ENCODE measurements at places on chromosomes 1 and 21.

DNA sequence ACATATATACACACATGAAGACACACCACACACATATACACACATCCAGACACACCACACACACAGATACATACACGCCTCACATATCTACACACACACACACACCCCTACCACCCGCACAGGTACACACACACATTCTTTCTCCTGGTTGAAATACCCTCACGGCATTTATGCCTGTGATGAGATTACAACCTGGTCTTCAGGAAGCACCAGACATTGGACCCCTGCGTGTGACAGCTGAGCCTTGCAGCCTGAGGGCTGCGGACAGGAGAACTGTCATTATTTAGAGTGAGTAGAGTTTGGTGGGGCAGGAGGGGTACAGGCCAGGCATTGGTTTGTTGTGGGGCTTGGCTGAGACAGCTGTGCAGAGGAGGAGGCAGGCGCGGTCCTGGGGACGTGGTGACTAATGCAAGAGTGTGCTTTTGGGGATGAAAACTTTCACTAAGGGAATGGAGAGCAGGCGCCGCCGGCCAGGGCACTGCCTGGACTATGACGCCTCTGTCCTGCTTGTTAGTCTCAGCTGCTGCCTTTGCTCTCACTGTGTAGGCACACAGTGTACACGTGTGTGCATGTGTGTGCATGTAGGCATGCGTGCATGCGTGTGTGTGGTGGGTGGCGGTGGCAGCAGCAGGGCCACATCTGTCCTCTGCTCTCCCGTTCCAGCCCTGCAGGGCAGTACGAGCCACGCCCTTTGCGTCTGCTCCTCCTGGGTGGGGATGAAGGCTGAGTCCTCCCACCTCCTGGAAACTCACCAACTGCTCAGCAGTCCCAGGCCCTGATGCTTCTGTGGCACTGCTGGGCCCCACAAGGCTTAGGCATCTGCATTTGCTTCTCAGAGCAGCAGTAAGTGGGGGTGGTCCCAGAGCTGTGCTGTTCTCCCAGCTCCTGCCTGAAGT, 57.6 kb downstream of the SPSB1 start:
- peak; percentile 38 for DNase-seq

- DNase-seq = peak; percentile 86
Measured at GRCh38 chr1:109619576-109620400, at the start of the genes AMPD2 and GNAT2. TSS of gene AMPD2 (plus strand) at chr1:109619837. CDS start at chr1:109621176, 1,339 bp downstream. TSS of gene GNAT2 (minus strand) at chr1:109619616. CDS start at chr1:109612870, 6,746 bp downstream.

DNA sequence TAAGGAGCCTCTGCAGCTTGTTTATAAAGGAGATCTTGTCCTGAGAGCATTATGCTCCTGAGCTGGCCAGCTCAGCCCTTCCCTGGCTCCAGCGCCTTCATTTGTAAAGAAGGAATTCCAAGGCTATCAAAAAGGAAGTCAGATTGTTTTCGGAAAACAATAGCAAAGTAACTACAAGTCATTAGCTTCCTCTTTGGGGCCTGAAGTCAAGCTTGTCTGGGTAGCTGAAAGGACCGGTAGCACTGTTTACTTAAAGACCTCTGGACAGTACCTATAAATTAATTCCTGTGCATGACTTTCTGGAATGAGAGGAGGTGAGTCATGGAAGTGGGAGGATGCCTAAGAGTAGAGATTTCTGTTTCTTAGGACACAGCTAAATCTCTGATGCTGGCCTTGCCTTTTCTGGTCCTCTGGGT, 20.7 kb upstream of the GJA5 start:
- DNase-seq = no peak

- DNase-seq = no peak
Measured at GRCh38 chr1:219177363-219177762, 3.7 kb downstream of the LYPLAL1 start.
